ENCODE measurements at places on chromosomes 2 and 18.

- DNase-seq = no peak
These were observed 29.7 kb downstream of the XDH start for GRCh38 chr2:31384771-31385276.

- no peak for DNase-seq
These were observed 275.7 kb downstream of the MYCN start for GRCh38 chr2:16215902-16216557.

GRCh38 chr18:31486165-31486564 is 11.8 kb upstream of the DSG2 start:
- no peak for DNase-seq

DNA sequence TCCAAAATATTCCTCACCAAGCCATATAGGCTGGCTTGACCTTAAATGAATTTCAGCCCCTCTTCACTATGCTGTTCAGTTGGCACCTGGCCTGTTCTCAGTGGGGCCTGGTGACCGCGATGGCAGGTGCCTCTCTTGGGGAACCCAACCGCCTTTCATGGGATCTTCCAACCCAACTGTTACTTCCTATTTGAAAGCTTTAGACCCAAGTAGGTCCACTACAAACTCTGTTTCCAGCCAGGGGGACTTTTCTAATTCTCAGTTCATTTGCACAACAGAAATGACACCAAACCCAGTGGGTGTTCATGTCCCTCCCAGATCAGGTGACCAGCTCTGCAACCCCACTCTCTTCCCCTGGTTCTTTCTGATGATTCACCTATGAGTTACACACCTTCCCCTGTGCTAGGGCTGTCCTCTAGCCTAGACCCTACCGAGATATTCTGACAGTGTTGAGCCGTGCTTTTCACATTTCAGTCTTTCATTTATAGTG is 35.6 kb upstream of the NDUFV2 start:
- no peak for DNase-seq

DNA sequence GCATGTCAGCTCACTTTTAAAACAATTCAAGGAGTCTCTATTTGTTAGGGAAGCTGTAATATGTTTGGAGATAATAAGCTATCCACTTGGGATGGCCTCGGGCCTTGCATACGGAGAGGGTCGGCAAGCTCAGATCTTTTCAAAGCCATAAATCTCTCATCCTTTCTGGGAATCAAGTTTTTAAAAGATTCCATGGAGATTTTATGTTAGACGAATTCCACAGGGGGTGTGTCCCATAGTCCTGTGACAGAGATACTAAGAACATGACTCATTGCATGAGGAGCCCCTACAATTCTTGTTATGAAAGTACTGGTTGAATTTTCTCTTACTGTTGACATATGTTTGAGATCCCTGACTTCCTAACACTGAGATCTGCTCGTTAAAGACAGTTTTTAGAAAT is 108.7 kb downstream of the FEZ2 start:
- no peak for DNase-seq

DNA sequence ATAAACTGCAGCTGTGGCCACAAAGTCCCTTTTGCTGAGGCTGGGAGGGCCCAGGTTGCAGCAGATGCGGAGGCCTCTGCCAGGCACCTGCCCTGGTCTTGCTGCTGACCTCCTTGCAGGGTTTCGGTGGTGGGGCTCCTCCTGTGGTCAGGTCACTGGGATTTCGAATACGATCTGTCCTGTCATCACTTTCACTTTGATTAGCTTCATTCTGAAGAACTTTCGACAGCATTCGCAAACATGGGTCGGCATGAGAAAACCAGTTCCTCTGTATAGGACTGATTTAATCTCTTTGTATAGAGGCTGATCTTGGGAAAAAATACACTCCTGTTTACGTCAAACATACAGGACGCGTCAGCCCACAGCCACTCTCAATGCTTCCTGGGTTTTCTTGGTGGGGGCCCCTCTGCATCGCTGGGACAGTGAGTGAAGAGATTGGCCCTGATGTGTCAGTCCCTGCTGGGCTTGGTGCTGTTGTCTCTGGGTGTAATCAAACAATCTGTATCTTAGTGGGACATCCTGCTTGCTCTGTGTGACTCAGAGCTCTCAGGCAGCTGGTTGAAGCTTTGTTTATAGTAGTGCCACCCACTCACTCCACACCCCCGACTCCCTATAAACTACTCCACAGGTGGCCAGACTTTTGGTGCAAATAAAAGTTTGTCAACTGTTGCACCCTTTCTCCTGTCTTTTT is 209.4 kb upstream of the CXCR4 start:
- peak; percentile 77 for DNase-seq

DNA sequence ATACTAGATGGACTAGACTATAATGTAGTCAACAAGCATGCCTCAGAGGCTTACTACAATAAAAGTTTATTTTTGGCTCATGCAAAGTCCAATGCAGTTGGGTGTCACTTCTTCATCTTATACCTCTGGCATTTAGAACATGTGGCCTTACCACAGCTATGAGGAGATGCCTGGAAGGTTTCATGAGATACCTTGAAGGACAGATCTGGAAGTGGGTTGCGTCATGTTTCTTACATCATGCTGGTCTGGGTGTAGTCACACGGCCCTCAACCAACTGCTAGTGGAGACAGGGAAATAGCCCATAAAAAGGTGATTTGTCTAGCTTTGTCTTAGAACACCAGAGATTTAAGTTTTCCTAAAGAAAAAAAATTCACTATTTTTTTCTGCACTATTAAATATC is 91.7 kb upstream of the MMADHC start:
- DNase-seq = no peak

DNA sequence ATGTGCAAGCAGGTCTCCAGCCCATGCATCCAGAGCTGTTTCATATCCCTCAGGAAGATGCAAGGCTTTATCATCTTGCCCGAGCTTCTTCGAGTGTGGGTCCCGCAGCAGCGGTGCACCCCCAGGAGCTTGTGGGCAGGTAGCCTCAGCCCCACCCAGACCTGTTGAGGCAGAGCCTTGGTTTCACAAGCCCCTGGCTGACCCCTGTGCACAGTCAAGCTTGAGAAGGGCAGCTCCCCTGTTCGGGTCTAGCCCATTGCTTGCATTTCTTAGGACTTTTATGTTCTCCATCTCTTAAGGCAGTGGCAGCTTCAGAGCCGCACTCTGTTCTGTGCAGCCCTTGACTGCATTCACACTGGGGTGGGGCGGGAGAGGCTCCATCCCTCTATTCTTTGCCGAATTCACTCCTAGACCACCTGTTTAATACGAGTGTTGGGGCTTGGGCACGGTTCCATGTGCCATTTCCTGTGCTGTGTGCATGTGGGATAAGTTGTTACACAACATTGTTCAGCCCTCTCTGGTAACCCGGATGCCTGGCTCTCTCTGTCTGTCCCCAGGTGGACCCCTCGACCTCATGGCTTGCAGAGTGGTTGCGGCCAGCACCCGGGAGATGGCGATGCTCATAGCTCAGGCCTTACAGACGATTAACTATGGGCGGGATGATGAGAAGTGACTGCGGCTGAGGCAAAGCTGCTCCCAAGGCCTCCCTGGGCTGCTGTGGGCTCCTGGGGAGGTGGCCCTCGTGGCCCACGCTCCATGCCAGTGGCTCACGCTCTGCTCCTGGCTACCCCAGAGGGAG is 48.7 kb downstream of the IMPA2 start:
- no peak for DNase-seq

- no peak for DNase-seq
These were observed 2114.1 kb upstream of the PIK3C3 start for GRCh38 chr18:39840856-39841481.

- DNase-seq = no peak
These were observed 74.9 kb downstream of the THADA start for GRCh38 chr2:43520919-43521318.

GRCh38 chr2:216787851-216788540 is 71.9 kb downstream of the TNP1 start:
- no peak for DNase-seq

GRCh38 chr18:7593218-7593819 is 26.2 kb downstream of the PTPRM start:
- DNase-seq = no peak

GRCh38 chr2:9778012-9778411 is 65.3 kb upstream of the TAF1B start:
- DNase-seq = no peak

GRCh38 chr2:205714789-205715720 is 32.8 kb downstream of the NRP2 start:
- no peak for DNase-seq
